ENCODE measurements at places on chromosomes 2 and 18. TPM values are rescaled to one million over a fixed set of nuclear protein-coding genes. Genes with fewer than 3 reads are reported as not detected.

The SLC16A14 gene
- 0.09 TPM for total RNA-seq

The SERPINB12 gene
- total RNA-seq = not detected

The APCDD1 gene
- total RNA-seq = 0.34 TPM

The RAB27B gene
- under 0.01 TPM for total RNA-seq

The GCA gene
- 12.9 TPM for total RNA-seq

The MYO7B gene
- not detected for total RNA-seq
